ENCODE measurements at places on chromosomes 3 and 15.

GRCh38 chr3:14902719-14903118 lies 44.7 kb upstream of the NR2C2 start:
- no peak for DNase-seq

DNA sequence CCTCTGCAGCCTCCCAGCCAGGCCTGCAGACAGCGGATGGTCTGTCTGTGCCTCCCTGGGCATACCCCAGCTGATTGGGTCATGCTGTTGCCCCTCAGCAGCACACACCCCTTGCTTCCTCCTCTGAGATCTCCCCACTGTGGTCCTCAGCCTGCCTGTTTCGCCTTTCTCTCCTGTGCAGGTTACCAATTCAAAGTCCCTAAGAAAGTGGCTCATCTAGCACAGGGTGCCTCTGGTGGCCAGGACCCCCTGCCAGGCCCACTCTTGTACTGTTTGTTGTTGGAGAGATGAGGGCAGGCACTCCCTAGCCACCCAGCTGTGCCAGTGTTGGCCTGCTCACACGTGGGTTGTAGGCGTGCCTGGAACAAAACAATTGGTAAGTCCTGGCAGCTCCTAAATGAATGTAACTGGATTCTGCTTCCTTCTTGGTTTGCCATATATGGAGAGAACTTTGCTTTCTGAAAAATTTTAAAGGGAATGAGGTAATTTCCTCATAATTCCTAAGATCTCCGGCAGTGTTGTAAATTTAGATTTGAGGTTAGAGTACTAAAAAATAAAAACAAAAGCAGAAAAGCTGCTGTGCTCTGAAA lies 213.2 kb upstream of the IL12A start:
- DNase-seq = no peak

- DNase-seq = no peak
These were observed 68.5 kb downstream of the WWTR1 start for GRCh38 chr3:149589332-149589731.

DNA sequence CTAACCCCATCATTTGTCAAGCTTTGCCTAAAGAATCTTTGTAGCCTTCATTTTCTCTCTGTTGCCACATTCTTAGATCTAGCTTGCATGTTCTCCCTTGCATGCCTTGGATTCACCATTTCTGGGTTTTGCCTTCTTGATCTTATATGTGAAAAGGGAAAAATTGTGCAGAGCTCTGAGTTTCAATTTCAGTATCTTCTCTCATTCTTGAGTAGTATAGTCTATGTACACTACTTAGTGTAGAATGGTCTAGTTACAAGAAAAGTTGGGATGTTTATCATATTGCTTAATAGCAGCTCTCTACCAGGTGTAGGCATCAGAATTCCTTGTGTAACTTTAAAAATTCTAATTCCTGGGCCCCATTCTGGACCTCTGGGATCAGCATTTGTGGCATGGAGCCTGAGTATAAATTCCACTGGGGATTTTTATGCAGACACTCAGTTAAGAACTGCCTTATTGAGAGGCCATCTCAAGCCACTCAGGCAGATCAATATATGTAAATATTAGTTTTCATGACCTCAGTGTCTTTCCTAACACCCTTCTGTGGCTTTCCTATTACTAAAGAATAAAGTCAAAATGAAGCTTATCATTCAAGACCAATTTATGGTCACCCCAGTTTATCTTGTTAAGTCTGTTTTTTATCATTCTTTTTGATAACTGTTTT lies 23.4 kb downstream of the GTF2E1 start:
- no peak for DNase-seq

- DNase-seq = no peak
These were observed 48.2 kb downstream of the COL6A6 start for GRCh38 chr3:130565224-130565623.

- no peak for DNase-seq
These were observed 36.1 kb downstream of the AP3S2 start for GRCh38 chr15:89857673-89858072.

GRCh38 chr15:51277101-51277500 lies 61.3 kb downstream of the CYP19A1 start:
- no peak for DNase-seq

GRCh38 chr15:34799149-34800101 lies 4.1 kb upstream of the ACTC1 start:
- no peak for DNase-seq

- DNase-seq = no peak
These were observed 62.3 kb downstream of the SYNM start for GRCh38 chr15:99167201-99167600.

- DNase-seq = no peak
These were observed 86.6 kb downstream of the GPR156 start for GRCh38 chr3:120198305-120198878.

GRCh38 chr3:42032693-42033349 lies 58.3 kb upstream of the TRAK1 start:
- no peak for DNase-seq

GRCh38 chr15:77084436-77084835 lies 13.5 kb upstream of the TSPAN3 start:
- no peak for DNase-seq

DNA sequence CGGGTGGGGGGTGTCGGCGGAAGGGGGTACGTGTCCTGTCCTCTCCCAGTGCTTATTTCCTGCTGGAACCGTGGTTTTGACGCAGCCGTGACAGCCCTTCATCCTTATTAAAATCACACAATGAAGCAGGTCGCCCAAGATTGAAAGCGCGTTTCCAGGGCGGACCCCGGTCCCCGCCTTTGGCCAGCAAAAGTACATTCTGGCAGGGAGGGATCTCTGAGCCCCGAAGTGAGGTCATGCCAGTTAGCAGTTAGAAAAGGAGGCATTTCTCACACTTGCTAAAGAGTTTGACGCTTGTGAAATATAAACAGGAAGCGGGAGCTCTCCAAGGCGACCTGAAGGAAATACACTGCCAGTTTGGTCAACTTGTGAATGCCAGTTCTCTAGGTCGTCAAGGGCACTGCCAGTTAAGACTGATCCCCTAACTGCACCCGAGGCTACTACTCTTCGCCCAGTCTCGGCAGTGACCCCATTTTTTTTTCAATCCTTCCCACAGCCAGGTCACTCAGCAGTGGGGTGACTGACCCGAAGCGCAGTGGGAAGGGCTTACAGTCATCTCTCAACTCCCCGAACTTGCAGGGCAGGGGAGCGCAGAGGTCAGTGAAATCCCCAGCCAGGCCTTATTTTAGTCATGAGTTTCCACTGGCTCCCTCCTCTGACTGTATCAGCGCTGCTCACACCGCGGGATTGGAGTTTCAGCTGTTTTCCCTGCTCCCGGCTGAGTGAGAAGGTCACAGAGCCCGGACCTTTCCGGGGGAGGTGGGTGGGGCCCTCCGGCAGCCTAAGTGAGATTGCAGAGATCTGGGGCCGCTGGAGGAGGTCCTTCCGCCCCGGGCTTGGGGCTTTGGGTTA lies 2.0 kb upstream of the BHLHE40 start:
- DNase-seq = peak; percentile 53

- DNase-seq = no peak
These were observed 33.3 kb downstream of the TSPAN3 start for GRCh38 chr15:77037388-77038209.

GRCh38 chr3:189720736-189721417 lies 89.7 kb downstream of the TP63 start:
- DNase-seq = no peak

DNA sequence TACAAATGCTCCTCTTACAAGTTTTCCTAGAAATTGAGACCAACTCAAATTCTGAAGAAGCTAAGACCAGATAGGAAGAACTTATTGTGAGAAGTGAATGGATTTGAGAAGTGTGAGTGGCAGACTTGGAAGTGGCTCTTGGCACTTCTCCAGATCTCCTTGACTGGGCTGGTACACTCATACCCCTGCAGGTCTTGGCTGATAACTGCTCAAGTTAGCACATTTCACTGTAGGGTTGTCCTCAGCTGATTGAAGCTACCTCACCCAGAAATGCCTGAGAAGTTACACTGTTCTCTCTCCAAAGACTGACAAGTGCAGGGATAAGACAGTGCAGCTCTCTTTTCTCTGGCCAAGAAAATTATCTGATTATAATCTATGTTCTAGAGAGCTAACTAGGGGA lies 16.5 kb upstream of the CLDN1 start:
- DNase-seq = no peak

DNA sequence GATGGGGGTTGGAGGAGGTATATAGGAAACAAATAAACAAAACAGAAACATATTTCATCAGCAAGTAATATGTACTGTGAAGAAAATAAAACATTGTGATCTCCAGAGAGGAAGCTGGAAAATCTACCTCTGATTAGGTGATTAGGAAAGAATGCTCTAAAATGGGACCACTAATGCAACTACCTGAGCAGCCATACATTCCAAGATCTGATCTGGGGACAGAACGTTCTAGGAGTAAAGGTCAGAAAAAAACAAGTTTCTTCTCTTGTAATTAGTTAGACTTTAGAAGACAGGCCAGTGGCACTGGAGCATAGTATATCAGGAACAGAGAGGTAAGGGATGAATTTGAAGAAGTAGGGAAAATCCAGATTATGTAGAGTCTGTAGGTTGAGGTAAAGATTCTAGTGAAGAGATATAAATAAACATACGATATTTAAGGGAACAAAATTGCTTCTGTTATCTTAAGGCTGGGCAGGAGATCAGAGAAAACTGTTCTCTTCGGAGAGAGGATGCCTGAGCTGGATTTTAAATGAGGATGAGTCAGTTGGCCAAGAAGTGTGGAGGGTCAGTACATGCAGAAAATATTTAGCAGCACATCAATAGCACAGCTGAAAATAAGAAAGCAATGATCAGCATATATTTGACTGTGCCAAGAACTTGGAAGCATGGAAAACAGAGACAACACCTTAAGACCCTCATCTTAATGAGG lies 429.5 kb downstream of the NLGN1 start:
- DNase-seq = peak; percentile 5

- DNase-seq = no peak
These were observed 1.5 kb downstream of the IGF2BP2 start for GRCh38 chr3:185823078-185824044.

DNA sequence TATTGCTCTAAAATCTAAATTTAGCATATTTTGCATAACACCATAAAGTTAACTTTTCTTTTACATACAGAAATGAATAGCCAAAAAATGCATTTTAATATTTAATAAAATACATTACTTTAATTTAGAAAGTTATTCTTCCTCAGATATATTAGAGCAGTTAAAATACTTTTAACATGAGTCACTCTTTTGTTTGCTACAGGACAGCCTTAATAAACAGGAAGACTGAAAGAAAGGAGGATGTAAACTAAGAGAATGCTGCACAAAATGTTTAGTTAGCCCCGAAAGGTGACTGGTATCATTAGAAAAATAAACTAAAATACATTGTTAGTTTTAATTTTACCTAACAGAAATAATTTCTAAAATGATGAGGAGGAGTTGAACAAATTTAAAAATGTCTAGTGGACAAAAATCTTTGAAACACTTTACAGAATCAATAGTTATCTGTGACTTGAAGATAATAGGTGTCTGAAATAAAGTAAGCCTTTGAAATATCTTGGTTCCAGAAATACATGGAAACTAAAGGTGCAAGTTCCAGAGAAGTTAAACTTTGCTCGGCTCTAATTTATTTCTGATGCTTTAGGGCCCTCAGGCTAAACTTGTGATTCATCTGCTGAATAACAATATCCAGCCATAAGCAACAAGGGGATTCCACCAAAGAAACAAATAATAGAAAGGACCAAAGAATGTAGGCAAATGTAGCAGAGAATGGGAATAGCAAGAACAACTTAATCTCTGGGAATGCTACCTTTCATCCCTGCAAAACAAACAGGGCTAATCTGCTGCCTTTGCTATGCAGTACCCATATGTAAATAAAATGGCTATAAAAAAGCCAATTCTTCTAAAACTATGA lies 138.3 kb upstream of the UBP1 start:
- peak; percentile 46 for DNase-seq

- no peak for DNase-seq
These were observed 42.1 kb upstream of the RAF1 start for GRCh38 chr3:12705981-12706380.

- DNase-seq = no peak
These were observed 50.3 kb upstream of the PLXND1 start for GRCh38 chr3:129656659-129657247.

- peak; percentile 8 for DNase-seq
These were observed 8.8 kb upstream of the NPHP3 start for GRCh38 chr3:132730891-132731580.

DNA sequence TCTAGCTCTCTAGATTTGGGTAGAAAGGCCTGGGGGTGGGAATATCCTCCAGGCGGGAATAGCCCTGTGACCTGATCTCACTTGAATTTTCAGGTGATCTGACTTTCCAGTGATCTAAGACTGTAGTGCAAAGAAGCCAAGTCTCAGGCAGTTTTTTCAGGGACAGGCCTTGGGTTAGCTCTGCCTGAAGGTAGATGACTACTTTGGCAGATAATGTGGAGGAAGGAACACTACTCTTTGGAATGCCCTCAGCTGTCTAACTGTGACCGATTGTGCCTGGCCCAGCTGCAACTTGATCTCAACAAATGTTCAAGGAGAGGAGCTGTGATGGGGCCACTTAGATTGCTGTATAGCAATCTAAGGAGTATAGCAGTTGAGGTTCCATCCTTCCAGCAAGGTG lies 193.7 kb downstream of the TCF12 start:
- no peak for DNase-seq

- no peak for DNase-seq
These were observed 81.1 kb downstream of the LRRK1 start for GRCh38 chr15:101000271-101000681.

DNA sequence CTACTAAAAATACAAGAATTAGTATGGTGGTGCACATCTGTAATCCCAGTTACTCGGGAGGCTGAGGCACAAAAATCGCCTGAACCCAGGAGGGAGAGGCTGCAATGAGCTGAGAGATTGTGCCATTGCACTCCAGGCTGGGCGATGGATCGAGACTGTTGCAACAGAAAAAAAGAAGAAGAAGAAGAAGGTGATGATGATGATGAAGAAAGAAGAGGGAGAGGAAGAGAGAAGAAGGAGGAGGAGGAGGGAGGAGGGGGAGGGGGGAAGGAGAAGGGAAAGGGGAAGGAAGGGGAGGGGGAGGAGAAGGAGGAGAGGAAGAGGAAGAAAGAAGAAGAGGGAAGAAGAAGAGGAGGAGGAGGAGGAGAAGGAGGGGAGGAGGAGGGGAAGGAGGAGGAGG lies 33.2 kb upstream of the ZNF710 start:
- DNase-seq = no peak

GRCh38 chr15:31801152-31801551 lies 229.2 kb upstream of the CHRNA7 start:
- no peak for DNase-seq

DNA sequence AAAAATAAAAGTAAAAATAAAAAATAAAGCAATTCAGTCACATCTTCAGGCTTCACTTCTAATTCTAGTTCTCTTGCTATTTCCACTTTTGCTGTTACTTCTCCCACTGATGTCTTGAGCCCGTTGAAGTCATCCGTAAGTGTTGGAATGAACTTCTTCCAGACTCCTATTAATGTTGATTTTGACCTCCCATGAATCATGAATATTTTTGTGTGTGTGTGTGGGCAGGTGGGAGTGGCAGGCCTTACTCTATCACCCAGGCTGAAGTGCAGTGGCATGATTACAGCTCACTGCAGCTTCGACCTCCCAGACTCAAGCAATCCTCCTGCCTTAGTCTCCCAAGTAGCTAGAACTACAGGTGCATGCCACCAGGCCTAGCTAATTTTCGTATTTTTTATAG lies 10.7 kb downstream of the USP4 start:
- DNase-seq = no peak
